ENCODE measurements at places on chromosomes 4 and X.

DNA sequence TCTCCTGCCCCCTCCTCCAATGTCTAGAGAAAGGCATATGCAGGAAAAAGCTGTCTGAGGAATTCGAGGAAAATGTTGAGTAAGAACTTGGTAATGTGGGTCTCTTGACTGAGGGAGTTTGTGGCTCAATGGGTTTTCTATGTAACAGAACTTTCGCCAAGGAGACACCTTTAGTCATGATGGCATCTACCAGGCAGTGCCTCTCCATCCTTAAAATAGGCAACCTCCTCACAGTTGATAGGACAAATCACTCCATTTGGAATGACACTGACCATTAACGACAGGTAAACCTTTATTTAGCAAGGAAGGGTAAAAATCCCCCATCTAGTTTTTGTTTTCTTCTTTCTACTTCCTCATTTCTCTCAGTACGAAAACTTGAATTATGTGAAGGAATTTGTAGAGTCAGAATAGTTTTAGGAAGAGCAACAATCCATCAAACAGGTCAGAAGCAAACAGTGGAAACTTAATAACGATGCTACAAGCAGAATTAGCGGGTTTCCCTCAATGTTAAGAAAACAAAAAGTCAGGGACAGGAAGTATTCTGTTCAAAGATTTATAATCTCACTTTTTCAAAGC lies 2.7 kb downstream of the GSX2 start:
- DNase-seq = peak; percentile 36

- DNase-seq = peak; percentile 76
Observed at GRCh38 chr4:147590249-147590920, 26.8 kb upstream of the TMEM184C start.

- no peak for DNase-seq
Observed at GRCh38 chr4:17418010-17418409, 93.9 kb downstream of the QDPR start.

DNA sequence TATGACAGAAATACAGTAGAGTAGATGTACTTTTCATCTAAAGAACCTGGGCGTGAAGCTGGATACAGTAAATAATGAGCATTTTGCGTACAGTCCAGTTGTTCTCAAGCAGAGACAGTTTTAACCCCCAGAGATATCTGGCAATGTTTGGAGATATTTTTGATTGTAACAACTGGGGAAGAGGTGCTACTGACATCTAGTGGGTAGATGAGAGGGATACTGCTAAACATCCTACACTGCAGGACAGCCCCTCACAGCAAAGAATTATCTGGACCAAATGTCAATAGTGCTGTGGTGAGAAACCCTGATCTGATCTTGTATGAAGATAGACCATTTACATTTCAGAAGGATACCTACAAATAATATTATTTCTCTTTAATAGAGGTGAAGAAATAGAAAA lies 200.2 kb upstream of the FAM47A start:
- DNase-seq = peak; percentile 3

- no peak for DNase-seq
Observed at GRCh38 chr4:2280531-2281300, 18.8 kb upstream of the MXD4 start.
